Immature natural killer cell (primary cell): ENCODE measurements at places on chromosomes 11 and 22. TPM values are rescaled to one million over a fixed set of nuclear protein-coding genes. Genes with fewer than 3 reads are reported as not detected.

The OR8G5 gene
- polyA plus RNA-seq = not detected

The TMEM86A gene
- 2.1 TPM for polyA plus RNA-seq

The SMC1B gene
- not detected for polyA plus RNA-seq

The SLC29A2 gene
- polyA plus RNA-seq = 0.32 TPM

The PACSIN3 gene
- polyA plus RNA-seq = not detected

The LGALS1 gene
- polyA plus RNA-seq = 416 TPM

The SLC22A6 gene
- polyA plus RNA-seq = not detected

The C11orf91 gene
- polyA plus RNA-seq = not detected

The GLYAT gene
- not detected for polyA plus RNA-seq

The RCOR2 gene
- not detected for polyA plus RNA-seq

The RTN4RL2 gene
- polyA plus RNA-seq = 0.38 TPM

The SCGB1A1 gene
- not detected for polyA plus RNA-seq

The SHISAL1 gene
- not detected for polyA plus RNA-seq

The KDELR3 gene
- polyA plus RNA-seq = not detected

The ZMAT5 gene
- polyA plus RNA-seq = 77.7 TPM

The OSM gene
- 16.6 TPM for polyA plus RNA-seq

The HIKESHI gene
- polyA plus RNA-seq = 108 TPM

The MPEG1 gene
- 13.2 TPM for polyA plus RNA-seq

The ANGPTL5 gene
- polyA plus RNA-seq = not detected

The PPP6R3 gene
- 18.2 TPM for polyA plus RNA-seq

The PGAP2 gene
- polyA plus RNA-seq = 16.1 TPM

The LUZP2 gene
- polyA plus RNA-seq = not detected

The CEP126 gene
- 0.62 TPM for polyA plus RNA-seq

The SAA2 gene
- not detected for polyA plus RNA-seq

The SUSD2 gene
- polyA plus RNA-seq = 0.07 TPM

The C11orf87 gene
- polyA plus RNA-seq = not detected

The ACAD8 gene
- polyA plus RNA-seq = 16.3 TPM

The DKK3 gene
- 0.31 TPM for polyA plus RNA-seq

The SCGB2A2 gene
- not detected for polyA plus RNA-seq

The FAM111A gene
- 41.8 TPM for polyA plus RNA-seq

The ARHGAP8 gene
- 2.0 TPM for polyA plus RNA-seq

The OR4D5 gene
- not detected for polyA plus RNA-seq

The NELL1 gene
- polyA plus RNA-seq = not detected

The TIGD3 gene
- 1.2 TPM for polyA plus RNA-seq

The MMP12 gene
- polyA plus RNA-seq = not detected

The KLHDC7B gene
- polyA plus RNA-seq = 8.1 TPM

The TMPRSS4 gene
- polyA plus RNA-seq = not detected

The POU2AF2 gene
- polyA plus RNA-seq = not detected

The OR51B2 gene
- not detected for polyA plus RNA-seq

The NRXN2 gene
- polyA plus RNA-seq = 0.44 TPM

The MRPL40 gene
- polyA plus RNA-seq = 85.1 TPM

The RAG2 gene
- polyA plus RNA-seq = not detected

The CHADL gene
- polyA plus RNA-seq = 0.90 TPM

The OR9G1 gene
- polyA plus RNA-seq = not detected

The CNTF gene
- not detected for polyA plus RNA-seq

The ADM2 gene
- not detected for polyA plus RNA-seq

The ADAMTS15 gene
- not detected for polyA plus RNA-seq

The CARD18 gene
- polyA plus RNA-seq = not detected

The SULT4A1 gene
- polyA plus RNA-seq = not detected

The OAF gene
- 2.4 TPM for polyA plus RNA-seq

The FIBIN gene
- not detected for polyA plus RNA-seq

The C11orf21 gene
- polyA plus RNA-seq = 36.3 TPM

The USH1C gene
- not detected for polyA plus RNA-seq

The KDM4D gene
- 0.10 TPM for polyA plus RNA-seq

The MS4A15 gene
- not detected for polyA plus RNA-seq
